ENCODE measurements at places on chromosomes 12 and 14. TPM values are rescaled to one million over a fixed set of nuclear protein-coding genes. Genes with fewer than 3 reads are reported as not detected.

DNA sequence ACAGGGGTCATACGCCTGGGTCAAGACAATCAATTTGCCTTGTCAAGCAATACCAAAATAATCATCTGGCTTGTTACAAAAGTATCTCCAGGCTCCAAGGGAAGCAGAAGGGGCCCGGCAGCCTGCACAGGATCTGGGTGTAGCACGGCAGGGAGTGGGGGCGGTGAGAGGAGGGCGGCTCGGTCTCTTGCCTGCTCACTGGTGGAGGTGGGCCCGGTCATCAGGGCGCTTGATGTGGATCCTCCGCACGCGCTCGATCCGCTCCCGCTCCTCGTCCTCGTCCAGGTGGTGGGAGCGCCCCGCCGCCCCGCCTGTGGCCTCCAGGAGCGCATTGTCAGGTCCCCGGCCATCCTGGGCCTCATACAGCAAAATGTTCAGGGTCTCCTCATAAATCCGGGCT, 25.7 kb downstream of the KCTD10 start:
- DNase-seq: no peak

- no peak for DNase-seq
Observed at GRCh38 chr12:28017873-28018255, 45.3 kb upstream of the PTHLH start.

DCN gene
- total RNA-seq: 1,441 TPM

KRT71 gene
- not detected for total RNA-seq

BRF1 gene
- 18.2 TPM for total RNA-seq

GRCh38 chr14:19801118-19801464, 2.5 kb upstream of the OR4N2 start:
- no peak for DNase-seq

GRCh38 chr12:91422127-91422526, 239.5 kb upstream of the DCN start:
- no peak for DNase-seq

GLI1 gene
- 2.9 TPM for total RNA-seq

DNA sequence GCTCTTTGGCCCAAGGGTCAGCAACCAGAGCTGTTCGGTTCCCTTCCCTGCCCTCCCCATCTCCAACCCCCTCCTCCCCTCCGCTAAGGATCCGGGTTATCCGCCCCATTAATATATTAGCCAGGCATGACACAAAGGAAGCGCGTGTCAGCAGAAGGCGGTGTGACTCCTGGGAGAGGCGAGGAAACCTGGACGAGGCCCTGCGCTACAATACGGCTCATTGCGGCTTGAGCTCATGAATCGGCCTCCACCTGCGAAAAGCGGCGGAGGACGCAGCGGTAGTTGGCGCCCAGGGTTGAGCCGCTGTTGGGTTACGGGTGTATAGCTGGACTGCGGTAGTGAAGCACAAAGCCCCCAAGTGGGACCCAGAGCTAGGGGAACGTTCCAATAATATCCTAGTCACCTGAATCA, 9.9 kb downstream of the FOXA1 start:
- no peak for DNase-seq

GRCh38 chr14:79246173-79246572, 965.1 kb downstream of the DIO2 start:
- DNase-seq: no peak

DNA sequence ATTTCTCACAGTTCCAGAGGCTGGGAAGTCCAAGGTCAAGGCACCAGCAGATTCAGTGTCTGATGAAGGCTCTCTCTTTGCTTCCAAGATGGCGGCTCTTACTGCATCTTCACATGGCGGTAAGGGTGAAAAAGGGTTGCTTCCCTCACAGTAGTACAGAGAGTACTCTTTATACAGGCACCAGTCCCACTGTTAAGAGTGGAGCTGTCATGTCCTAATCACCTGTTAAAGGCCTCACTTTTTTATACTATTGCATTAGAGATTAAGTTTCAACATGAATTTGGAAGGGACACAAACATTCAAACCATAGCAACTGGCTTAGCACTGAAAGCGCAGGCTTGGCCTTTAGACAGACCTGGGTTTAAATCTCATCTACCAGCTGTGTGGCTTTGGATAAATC, 50.0 kb upstream of the TCL1A start:
- DNase-seq: no peak

C14orf119 gene
- 43.9 TPM for total RNA-seq

DNA sequence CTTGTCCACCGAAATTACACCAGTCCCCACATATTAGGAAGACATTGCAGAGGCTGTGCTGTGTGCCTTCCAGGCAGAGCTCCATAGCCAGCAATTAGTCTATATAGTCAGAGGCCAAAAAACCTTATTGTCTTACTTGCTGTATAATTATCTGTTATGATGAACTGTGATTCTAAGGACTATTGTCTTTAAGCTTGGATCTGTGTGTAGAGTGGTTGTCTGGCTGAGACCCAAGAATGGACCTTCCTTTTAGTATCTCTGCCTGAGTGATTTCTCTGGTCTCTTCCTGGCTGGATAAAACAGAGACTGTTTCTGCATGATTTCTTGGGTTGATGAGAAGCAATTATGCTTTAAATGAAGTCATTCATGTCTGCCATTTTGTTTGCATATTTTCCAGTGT, 465.3 kb downstream of the PRKD1 start:
- DNase-seq: no peak

DNA sequence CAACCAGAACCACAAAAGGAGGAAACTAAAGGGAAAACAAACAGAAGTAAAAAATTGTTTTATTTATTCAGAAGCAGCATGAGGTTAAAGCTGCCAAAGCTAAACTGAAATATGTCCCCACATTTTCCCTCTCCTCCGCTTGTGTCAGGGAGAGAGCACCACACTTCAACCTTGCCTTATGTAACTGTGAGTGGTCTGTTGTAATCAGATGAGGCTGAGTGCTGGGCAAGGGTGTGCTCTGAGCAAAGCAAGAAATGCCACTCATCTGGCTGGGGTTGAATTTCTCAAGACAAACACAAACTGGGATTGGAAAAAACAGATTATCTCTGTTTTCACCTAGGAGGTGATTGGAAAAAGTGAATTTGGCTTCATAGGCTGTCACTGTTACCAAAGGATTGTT, 12.2 kb downstream of the CAPZA3 start:
- DNase-seq: no peak

DNA sequence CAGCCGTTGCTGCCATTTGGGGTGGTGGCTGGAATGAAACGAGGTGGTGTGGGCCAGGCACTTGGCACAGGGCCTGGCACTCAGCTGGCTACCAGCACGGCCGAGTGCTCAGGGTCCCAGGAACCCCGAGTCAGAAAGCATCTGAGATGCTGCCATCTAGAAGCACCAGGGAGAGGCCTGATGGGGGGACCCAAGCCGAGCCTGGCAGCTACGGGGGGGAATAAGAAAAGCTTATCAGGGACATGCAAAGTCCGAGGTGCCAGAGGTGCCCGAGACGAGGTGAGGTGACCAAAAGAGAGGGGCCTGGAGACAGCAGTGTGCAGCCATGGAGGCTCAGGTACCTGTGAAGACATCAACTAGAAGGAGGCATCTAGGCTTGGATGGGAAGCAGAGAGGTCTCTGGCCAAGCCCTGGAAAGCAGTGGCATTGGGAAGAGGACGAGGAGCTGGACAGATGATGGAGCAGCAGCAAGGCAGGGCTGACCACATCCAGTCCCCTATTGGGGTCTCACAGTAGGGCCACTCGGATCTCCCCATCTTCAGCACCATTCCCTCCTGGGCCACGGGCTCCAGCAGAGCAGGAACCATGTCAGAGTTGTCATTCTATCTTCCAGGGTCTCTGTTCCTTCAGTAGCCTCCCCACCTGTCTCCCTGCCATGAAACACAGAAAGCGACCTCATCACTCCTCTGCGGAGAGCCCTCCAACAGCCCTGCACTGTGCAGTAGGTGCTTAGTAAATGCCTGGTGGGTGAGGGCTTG, 59.3 kb upstream of the DIO3 start:
- DNase-seq: no peak

Data from right cardiac atrium (tissue), 5 donors.